T-helper 2 cell (primary cell): ENCODE measurements at places on chromosomes 11 and 22.

- no peak for DNase-seq
These were observed 102.4 kb upstream of the SORL1-AS1 start for GRCh38 chr11:121555121-121555520.

DNA sequence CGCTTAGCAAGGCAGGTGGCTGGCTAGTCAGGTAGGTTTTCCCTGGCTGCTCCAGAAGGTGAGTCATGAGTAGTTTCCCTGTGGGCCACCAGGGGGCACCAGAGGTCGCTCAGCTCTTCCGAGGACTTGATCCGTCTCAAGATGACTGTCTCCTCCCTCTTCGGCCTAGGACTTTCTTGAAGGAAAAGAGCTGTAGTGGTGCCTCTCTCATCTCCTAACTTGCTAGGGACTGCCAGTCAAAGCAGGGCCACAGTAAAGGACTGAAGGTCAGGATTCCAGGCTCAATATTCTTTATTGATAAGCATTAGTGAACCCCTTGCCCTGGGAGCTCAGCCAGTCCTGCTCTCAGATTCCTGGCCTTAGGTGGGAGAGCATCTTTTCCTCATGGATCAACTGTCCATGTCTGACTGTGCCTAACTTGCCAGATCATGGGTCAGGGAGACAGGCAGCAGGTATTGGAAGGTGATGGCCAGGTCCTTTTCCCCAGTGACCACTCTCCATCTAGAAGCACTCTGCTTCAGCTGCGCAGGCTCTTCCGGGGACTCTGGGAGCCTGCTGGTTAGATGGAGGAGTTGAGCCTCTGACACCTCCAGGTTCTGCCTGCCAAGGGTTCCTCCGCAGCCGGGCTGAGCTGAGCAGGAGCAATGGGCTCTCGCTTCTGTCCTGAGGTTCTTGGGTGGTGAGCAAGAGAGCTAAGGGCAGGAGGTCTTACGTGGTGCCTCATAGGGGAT is 1.9 kb downstream of the POLD4 start:
- DNase-seq = peak; percentile 77

- DNase-seq = no peak
These were observed 90.9 kb downstream of the NAV2 start for GRCh38 chr11:19803506-19803998.

DNA sequence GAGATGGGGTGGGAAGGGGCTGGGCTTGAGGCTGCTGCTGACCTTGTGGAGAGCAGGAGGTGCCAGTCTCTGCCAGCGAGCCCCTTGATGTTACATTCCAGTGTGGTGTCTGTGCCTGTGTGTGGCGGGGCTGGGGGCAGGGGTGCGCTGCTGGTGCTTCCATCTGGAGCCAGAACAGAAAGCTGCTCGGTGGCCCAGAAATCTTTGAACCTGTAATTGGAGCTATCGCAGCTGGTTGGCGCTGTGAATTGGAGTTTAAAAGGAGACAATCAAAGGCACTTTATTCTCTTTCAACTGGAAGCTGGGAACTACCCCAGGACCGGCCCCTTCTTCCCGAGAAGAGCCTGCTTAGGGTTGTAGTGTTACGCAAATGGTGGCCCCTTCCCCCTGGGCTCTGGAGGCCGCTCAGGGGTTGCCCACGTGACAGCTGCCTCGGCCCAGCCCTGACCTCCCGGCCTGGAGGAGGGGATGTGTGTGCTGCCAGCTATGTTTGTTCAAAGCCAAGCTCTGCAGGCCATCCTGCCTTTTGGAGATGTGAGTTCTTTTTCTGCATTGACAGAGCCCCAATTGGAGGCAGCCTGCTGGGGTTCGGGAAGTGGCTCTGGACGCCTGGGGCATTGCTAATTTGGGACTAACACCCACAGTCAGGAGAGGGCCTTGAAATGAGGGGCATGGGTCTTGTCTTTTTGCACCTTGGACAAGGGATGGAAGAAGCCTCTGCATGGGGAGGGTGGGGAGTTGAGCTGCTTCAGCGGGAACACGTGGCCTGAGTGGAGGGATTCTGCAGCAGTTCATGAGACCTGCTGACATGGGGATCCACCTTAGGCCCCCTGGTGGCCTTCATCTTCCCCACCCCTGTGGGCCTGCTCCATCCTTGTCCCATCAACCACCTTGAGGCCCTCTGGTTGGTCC is 14.0 kb upstream of the ARSA start:
- no peak for DNase-seq

- no peak for DNase-seq
These were observed 16.3 kb downstream of the ADORA2A start for GRCh38 chr22:24443668-24444067.

GRCh38 chr22:27970596-27971220 is 51.7 kb upstream of the PITPNB start:
- DNase-seq = no peak

GRCh38 chr11:18225913-18226312 is 10.7 kb downstream of the SAA4 start:
- DNase-seq = no peak

DNA sequence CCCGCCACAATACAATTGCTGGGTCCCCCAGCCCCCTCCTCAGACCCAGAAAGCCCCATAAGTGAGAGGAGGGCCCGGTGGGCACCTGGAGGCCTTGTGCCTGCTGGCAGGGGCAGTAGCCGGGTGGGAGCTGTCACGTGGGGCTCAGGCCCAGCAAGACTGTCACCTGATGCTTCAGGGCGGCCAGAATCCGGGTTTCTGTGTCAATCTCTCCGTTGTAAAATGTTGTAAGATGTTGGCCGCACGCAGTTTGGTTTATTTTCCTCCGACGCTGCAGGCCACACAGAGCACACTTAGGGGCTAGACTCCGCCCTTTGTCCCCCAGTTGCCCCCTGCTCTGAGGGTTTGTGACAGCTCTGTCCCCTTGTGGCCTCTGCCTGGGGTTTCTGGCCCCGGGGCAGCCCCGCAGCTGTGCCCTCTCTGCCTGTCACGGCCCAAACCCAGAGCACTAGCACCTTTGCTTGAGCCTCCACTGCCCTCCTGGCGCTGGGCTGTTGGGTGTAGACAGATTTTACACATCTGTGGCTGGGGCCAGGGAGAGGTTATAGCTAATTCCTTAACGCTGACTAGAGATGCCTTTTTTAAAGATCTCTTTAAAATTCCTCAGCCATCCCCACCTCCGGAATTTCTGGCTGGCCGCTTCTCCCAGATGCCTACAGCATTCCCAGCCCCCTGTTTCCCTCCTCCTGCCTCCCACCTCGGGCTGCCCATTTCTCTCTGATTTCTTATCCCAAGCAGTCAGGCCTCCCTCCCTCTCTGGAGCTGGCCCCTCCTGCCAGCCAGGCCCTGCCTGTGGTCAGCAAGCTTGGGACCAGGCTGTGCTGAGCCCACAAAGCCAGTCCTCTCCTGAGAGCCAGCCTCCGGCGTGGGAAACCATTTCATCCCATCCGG is 3.2 kb upstream of the PRR5 start:
- no peak for DNase-seq

GRCh38 chr22:36324414-36324813 is 63.4 kb downstream of the MYH9 start:
- no peak for DNase-seq

DNA sequence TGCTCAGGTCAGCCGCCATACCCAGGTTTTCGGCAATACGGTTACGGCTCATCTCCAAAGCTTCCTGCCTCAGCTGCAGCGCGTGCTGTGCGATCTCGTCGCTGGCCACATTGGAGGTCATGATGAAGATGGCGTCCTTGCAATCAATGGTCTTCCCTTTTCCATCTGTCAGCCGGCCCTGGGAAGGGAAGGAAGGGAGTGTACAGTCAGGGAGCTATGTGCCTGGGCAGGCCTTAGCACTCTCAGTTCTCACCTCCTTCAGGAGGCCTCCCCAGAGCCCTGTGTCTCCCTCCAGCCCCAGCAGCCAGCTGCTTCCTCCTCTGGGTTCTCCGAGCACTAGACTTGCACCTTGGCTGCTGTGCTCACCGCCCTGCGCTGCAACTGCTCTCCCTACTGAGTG is 51.5 kb upstream of the PHOX2A start:
- DNase-seq = no peak
